Kidney capillary endothelial cell (primary cell): ENCODE measurements at places on chromosomes 13 and 19.

- no peak for DNase-seq
Measured at GRCh38 chr19:22517496-22518411, 95.6 kb upstream of the ZNF98 start.

GRCh38 chr19:16862826-16863415 is 25.9 kb upstream of the F2RL3 start:
- DNase-seq: no peak

- DNase-seq: peak; percentile 70
Measured at GRCh38 chr19:18660051-18660910, 23.2 kb upstream of the CRTC1 start.

GRCh38 chr13:35850569-35850968 is 280.6 kb downstream of the DCLK1 start:
- no peak for DNase-seq

- peak; percentile 98 for DNase-seq
Measured at GRCh38 chr13:48892053-48892687, 83.5 kb upstream of the FNDC3A start.

GRCh38 chr19:48350856-48351255 is 12.9 kb downstream of the TMEM143 start:
- DNase-seq: no peak

DNA sequence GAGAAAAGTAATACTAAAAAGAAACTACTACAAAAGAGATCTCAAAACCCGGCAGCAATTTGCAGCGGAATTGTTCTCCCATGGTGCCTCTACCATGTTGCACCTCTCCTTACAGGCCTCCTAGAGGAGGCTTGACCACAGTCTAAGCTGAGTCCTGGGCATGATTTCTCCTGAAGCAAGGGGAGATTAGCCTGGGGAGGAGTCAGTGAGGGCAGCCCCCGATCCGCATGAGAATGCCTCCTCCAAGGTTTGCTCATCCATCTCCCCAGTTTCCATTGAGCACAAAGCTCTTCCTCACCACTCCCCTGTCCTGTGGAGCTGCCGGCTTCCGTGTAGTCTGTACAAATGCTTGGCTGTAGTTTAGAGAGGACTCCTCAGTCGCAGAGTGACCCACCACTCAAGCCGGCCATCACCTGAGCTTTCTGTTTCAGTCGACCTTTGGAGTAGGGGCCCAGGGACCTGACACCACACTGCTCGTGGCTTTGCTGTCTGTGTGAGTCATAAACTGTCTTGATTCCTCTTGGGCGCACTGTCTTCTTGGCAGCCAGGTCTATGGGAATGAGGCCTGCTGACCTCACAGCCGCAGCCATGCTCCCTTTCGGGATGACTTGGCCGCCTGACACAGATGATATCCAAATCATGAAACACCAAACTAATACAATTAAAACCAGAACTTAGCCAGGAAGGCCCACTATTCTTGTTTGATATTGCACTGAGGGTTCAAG is 72.3 kb downstream of the C1QTNF9 start:
- DNase-seq: no peak

DNA sequence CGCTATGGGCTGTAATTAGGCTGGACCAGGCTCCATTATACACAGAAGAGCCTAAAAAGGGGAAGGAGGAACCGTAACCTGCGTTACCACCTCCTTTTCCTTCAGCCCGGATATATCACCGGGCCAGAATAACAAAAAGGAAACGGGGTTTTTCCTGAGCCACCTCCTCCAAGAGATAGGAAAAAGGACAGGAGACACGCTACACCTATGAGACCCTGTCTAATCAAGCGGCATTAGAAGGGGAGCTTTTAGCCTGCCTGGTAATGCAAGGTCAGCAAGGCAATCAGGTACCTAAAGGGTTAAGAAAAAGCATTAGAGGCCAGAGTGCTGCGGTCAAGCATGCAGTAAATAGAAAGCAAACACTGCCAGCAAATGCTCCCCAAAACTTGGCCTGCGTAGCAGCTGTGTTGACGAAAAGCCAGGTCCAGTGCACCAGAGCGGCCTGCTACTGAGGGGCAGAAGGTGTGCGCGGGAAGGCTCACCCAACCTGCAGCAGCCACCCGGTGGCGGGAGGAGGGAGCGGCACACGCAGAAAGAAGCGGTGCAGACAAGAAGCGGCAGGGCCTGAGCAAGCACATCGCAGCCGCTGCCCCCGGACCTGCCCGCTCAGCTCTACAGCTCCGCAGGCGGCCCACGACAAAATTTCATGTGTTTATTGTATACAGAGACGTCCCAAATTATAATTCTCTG is 1466.1 kb downstream of the UQCRFS1 start:
- peak; percentile 12 for DNase-seq

GRCh38 chr13:80988391-80989151 is 647.6 kb upstream of the SPRY2 start:
- no peak for DNase-seq

- DNase-seq: no peak
Measured at GRCh38 chr13:76043874-76044273, 407.7 kb downstream of the LMO7 start.

DNA sequence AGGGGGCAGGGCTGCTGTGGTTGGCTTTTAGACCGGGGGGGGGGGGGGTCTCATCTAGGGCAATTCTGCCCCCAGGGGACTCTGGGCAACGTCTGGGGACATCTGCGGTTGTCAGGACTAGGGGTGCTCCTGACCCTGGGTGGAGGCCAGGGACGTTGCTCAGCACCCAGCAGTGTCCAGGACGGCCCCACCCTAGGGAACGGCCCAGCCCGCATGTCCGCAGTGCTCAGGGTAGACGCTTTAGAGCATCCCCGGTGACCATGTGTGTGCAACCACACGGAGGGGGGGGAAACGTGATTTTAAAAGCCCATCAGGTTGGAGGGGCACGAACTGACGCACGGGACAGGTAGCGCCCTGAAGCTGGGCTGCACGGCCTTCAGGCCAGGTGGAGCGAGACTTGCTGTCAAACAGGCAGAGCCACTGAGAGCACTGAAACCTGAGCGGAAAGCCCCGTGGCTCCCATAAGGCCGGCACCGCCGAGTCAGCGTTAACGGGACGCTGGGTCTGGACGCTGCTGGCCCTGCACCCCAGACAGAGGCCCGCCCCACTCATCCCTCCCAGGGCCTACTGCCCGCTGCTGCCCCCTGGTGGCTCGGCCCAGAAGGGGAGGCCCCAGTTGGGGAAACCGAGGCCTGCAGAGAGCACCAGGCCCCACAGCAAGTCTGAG is 8.3 kb downstream of the CACTIN start:
- DNase-seq: peak; percentile 38
